Bronchus fibroblast of lung (primary cell): ENCODE measurements at places on chromosomes 13 and 19. TPM values are rescaled to one million over a fixed set of nuclear protein-coding genes. Genes with fewer than 3 reads are reported as not detected.

PSG3 gene
- not detected in 2 replicates for total RNA-seq

LRP3 gene
- 21.4 and 22.2 TPM in 2 replicates for total RNA-seq

IGFL2 gene
- not detected in 2 replicates for total RNA-seq

KIR2DL3 gene
- not detected in 2 replicates for total RNA-seq

S1PR5 gene
- total RNA-seq, result not detected in 2 replicates

P2RY11 gene
- 0.50 and 1.2 TPM in 2 replicates for total RNA-seq

REEP6 gene
- 2.2 and 2.5 TPM in 2 replicates for total RNA-seq

GJB2 gene
- total RNA-seq, result under 0.01 TPM in 1 of 2 replicates, not detected in the other

IGFL3 gene
- total RNA-seq, result not detected in 2 replicates

DUXA gene
- not detected in 2 replicates for total RNA-seq

CHST8 gene
- total RNA-seq, result under 0.01 TPM in 1 of 2 replicates, not detected in the other

LCP1 gene
- total RNA-seq, result 0.30 and 0.34 TPM in 2 replicates

FAM187B gene
- total RNA-seq, result not detected in 2 replicates

TNNT1 gene
- 0.34 and 0.89 TPM in 2 replicates for total RNA-seq
